GM06990 (cell line): ENCODE measurements at places on chromosomes 4 and X.

GRCh38 chr4:102253860-102254259 is 91.4 kb downstream of the SLC39A8 start:
- no peak for DNase-seq

GRCh38 chrX:23855569-23855968 is 52.2 kb downstream of the APOO start:
- no peak for DNase-seq

GRCh38 chrX:20116577-20117240 is at the start of gene MAP7D2:
TSS of gene MAP7D2 (minus strand) at chrX:20116907. CDS start at chrX:20116879, 28 bp downstream.
- no peak for DNase-seq

GRCh38 chrX:23792861-23793553 is 10.0 kb downstream of the SAT1 start:
- no peak for DNase-seq

- no peak for DNase-seq
Measured at GRCh38 chrX:136577552-136577951, 45.5 kb downstream of the VGLL1 start.

DNA sequence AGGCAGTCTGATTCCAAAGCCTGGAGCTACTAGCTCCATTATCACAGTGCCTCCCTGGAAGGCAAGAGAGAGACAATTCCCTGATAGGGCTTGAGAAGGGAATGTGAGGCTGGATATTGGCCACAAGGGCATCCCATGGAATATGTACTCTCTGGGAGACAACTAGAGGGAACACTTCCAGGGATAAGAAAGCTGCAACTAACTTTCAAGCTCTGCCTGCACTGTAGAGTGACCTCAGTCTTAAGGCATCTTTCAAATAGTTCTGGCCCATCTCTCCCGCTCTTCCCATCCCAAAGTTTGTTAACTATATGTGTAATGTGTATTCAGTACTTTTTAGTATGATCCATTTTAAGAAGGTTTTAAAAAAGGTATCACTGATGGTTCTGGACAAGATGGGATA is 13.1 kb upstream of the RNF212 start:
- DNase-seq, result no peak

DNA sequence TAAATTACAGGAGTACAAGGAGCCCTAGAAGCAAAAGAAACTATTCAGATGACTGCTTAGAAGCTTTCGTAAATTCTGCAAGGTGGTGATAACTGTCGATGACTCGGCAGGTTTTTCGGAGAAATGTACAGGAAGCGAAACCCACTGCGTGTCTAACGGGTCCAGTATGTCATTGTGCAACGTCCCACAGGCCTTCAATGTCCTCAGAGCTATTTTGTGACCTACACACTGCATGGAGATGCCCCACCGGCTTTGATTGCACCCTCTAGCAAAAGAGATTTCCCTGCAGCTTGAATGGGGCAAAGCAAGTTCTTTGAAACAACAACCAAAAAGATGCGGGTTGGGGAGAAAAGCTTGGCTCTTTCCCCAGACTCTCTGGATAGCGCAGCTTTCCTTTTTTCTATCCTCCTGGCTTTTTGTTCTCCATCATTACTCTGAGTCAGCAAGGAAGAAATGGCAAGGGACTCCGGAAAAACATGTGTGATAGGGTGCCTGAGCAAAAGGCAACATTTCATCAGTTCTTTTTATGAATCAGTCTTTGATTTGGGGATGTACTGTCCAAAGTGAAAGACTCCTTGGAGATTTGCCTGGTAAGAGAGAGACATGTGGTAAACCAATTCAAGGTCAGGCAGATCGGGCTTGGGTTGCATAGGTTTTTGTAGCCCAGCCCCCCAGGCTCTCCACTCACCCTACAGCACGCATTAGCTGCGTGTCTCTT is 112.0 kb upstream of the TBL1X start:
- peak; percentile 62 for DNase-seq

- no peak for DNase-seq
Measured at GRCh38 chr4:24141836-24142235, 252.0 kb upstream of the PPARGC1A start.

DNA sequence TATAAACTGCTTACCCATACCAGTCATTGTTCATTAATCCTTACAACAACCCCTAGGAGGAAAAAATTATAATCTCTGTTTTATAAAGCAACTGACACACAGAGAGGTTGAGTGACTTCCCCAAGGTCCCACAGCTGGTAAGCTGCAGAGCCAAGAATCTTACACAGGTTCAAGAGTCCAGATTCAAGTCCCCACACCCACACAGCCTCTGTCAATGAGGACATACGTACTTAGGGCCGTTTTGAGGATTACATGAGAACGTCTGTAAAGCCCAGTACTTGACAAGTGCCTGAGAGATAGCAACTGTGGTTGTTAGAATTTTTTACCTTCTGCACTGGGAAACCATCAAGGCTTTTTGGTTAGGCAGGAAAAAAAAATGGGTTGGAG is 556 bp upstream of the SLC25A43 start:
- DNase-seq, result no peak

- no peak for DNase-seq
Measured at GRCh38 chr4:81566161-81566591, 94.5 kb upstream of the RASGEF1B start.

- no peak for DNase-seq
Measured at GRCh38 chr4:137967480-137968190, 274.5 kb downstream of the SLC7A11 start.

DNA sequence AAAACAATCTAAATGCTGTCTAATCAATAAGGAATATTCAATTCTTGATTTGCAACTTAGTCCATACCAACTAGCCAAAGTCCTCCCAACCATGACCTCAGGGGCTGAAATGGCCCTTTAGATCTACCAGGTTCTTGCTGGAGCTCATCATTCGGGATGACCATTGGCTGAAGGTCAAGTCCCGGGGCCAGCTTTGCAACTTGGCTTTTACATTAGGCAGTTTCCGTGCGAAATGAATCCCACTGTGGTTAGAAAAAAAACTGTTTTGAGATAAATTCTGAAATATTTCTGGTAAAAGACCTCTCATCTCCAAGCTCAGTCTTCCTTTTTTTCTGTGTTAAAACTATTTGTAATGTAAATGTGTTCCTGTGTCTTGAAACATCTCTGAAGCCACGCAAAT is 178.6 kb downstream of the TENM3 start:
- no peak for DNase-seq

- no peak for DNase-seq
Measured at GRCh38 chr4:70761276-70761816, 39.6 kb downstream of the RUFY3 start.

GRCh38 chr4:8282134-8282641 is 12.6 kb downstream of the HTRA3 start:
- no peak for DNase-seq

DNA sequence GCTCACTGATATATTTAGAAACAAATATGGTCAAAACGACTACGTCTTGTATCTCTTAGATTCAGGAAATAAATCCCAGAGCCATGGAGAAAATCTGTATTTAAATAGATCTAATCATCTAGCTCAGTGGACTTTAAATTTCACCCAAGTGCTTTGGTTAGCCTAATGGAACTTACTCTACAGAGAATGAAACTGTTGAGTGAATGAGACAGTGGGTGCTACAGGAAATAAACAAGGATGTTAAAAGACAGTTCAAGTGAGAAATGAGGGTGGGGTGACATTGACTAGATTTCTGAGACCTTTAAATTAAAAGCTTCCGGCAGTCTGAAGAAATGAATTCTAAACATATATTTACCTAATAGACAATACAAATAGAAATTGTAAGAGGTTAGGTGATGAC is 2197.0 kb downstream of the ARAP2 start:
- DNase-seq, result no peak

GRCh38 chrX:44817029-44817428 is 26.8 kb upstream of the DUSP21 start:
- DNase-seq, result no peak

- DNase-seq, result no peak
Measured at GRCh38 chr4:73311428-73311827, 52.8 kb upstream of the ANKRD17 start.
